Pancreas (tissue), 10 donors: ENCODE measurements at places on chromosomes 1 and 21.

- H3K36me3 ChIP-seq, result no peaks in the 10 kb centered on the region
- no peak overlapping the region for H3K27ac ChIP-seq
- H3K4me3 ChIP-seq, result no peak overlapping the region
- no peaks in the 10 kb centered on the region for H3K27me3 ChIP-seq
Observed at GRCh38 chr1:150708595-150708994, 11.6 kb upstream of the GOLPH3L start.

DNA sequence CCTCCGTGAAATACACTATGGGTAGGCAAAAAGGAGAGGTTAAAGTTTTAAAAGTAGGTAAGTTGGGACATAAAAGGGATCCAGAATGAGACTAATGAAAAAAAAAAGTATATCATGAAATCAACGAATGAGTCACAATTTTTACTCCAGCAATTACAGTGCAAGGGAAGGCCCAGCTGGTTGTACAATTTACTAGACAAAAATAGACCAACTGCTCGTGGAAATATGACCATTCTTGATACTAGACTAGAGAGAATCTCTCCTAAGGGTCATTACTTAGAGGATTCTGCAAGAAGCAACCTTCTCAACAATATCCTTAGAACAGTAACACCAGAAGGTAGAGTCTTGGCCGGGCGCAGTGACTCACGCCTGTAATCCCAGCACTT, 55.1 kb upstream of the EFHD2 start:
- no peak overlapping the region for H3K4me3 ChIP-seq
- peaks cover 4% of the 10 kb centered on the region for H3K4me1 ChIP-seq
- H3K36me3 ChIP-seq, result no peaks in the 10 kb centered on the region

DNA sequence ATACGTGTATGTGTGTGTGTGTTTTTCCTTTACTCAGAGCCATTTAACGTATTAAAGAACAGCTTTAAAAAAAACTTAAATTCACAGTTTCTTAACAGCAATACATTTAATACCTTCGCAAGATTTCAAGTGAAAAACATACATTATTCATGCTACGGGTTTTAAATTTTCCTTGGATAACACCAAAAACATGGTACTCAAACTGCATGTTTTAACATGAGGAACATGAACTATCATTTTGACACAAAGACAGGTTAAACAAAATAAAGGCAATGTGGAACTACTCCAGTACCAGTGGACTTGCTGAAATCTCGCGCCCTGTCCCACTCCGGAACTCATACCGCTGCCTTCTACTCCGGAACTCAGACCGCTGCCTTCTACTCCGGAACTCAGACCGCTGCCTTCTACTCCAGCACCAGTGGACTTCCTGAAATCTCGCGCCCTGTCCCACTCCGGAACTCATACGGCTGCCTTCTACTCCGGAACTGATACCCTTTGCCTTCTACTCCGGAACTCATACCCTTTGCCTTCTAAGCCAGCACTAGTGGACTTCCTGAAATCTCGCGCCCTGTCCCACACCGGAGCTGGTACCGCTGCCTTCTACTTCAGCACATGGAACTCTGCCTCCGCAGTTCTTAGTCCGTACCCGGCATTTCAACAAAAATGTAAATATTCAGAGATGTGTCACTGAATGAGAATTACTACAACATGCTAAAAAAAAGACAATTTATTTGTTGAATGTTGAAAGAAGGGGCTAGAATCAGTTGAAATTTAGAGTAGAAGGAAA, 148.6 kb downstream of the NCAM2 start:
- H3K27ac ChIP-seq, result no peak overlapping the region
- no peaks in the 10 kb centered on the region for H3K36me3 ChIP-seq
- no peak for DNase-seq
- no peaks in the 10 kb centered on the region for H3K27me3 ChIP-seq
- no peaks in the 10 kb centered on the region for H3K4me1 ChIP-seq

DNA sequence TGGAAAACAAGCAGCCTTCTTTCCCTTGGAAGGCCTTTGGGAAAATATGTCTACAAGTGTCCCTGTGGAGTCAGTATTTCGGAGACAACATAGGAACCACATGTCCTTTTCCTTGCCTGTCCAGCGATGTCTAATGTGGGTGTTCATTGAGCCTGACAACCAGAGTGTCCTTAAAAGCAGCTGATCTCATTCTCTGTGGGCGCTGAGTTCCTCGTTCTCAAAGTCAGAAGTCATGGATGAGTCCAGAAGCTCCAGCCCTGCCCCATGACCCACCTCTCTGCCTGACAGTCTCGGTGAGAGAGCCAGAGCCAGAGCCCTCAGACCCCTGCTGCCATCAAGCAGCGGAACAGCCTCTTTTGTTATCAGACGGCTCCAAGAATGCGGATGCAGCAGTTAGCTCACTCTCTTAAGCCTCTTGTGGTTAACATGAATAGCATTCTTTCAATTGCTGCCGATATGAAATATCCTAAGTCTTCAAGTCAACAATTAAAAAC, 329.2 kb downstream of the TGFB2 start:
- H3K27ac ChIP-seq, result no peak overlapping the region
- H3K4me1 ChIP-seq, result no peaks in the 10 kb centered on the region
- no peaks in the 10 kb centered on the region for H3K27me3 ChIP-seq
- H3K4me3 ChIP-seq, result no peak overlapping the region
- DNase-seq, result peak; percentile 8
- H3K36me3 ChIP-seq, result no peaks in the 10 kb centered on the region

GRCh38 chr1:22763487-22764200, 53.0 kb downstream of the EPHB2 start:
- no peak for DNase-seq
- no peak overlapping the region for H3K4me3 ChIP-seq
- H3K27me3 ChIP-seq, result no peaks in the 10 kb centered on the region

DNA sequence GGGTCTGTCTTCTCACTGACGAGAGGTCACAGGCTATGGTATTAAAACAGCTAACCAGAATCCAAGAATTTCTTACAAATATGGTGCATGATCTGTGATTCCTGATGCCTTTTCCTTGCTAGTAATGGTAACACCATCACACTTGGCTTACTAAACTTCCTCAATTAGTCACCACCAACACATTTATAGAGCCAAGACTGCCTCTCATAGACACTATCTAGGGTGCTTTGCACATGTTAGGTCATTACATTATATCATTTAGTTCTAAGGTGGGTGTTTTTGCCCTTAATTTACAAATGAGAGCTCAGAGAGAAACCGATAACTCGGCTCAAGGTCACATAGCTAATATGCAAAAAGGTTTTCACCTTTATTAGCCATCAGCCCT, 8.7 kb downstream of the KIF21B start:
- H3K36me3 ChIP-seq, result no peaks in the 10 kb centered on the region
- H3K4me1 ChIP-seq, result no peaks in the 10 kb centered on the region
- no peaks in the 10 kb centered on the region for H3K27me3 ChIP-seq
- no peak for DNase-seq
- no peak overlapping the region for H3K4me3 ChIP-seq
- H3K27ac ChIP-seq, result no peak overlapping the region

GRCh38 chr21:42343556-42343955, 7.2 kb downstream of the TFF2 start:
- no peaks in the 10 kb centered on the region for H3K27me3 ChIP-seq
- no peak overlapping the region for H3K4me3 ChIP-seq
- no peaks in the 10 kb centered on the region for H3K36me3 ChIP-seq

DNA sequence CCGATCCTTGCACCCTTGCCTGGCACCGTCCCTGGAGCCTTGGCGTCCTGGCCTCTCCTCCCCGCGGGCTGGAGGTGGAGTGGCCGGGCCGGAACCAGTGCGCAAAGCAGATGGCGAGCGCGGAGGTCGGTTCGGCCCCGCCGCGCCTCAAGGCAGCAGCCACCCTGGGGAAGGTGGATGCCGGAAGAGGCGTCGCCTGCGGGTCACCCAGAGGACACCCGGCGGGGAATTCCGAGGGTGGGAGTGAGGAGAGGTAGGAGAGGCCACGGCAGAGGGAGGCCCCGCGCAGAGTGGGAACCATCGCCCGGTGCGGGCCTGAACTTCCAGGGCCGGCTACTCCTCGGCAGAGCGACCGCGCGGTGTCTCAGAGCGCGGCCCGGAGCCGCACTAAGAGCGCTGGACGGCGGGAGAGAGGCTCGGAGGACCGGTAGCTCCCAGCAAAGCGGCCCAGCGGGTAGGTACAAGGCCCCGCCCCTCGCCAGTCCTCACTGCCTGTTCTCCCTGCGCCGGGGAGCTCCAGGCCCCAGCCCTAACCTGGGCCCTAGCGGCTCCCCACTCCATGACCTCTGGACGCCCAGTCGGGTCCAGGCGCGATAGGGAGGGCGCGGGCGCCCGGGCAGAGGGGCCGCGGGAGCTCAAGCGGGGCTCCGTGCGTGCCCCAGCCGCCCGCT, at the start of gene RNF207:
Gene RNF207, plus strand, starts transcription at position 271 of the 671 bp plus-strand sequence. CDS start 417 bp downstream, outside the sequence.
- H3K27ac ChIP-seq, result peak within 1 kb of the TSS; percentile 79
- H3K4me1 ChIP-seq, result no peaks in the 10 kb centered on the region
- peak; percentile 90 for DNase-seq
- H3K27me3 ChIP-seq, result no peaks in the 10 kb centered on the region
- peak within 1 kb of the TSS; percentile 59 for H3K4me3 ChIP-seq

DNA sequence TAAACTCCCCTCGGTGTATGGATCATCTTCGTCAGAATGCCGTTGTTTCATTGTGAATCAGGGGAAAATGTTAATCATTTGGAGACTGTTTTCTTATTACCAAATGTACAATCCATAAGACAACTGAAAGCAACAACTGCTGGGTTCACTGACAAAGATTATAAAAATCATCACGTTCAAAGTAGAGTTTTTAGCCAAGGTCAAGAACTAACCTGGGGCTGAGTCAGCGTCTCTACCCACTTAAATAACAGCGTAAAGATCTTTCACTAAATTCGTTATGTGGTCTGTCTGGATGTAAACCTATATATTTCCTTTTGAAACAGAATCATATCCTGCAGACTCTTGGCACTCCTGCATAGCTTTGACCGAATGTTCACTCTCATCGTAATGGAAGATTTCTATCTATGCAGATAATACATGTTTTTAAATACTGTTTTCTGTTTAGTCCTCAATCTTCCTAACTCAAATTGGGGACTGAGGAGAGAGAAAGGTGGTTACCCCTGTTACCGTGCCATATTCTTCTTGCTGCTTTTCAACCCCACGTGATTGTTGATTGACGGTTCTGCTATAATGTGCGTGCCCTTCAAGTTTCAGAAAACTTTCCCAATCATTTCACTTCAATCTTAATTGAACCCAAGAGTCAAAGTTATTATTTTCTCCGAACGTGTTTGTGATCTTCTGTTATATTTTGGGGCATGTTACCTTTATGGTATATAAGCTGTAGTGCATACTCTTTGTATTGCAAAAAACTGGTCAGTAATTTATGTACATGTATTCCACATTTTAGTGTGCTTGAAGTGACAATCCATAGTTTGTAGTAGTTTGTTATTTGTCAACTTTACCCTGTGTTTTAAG, 15.6 kb upstream of the NCMAP start:
- no peak overlapping the region for H3K27ac ChIP-seq
- no peak overlapping the region for H3K4me3 ChIP-seq
- no peaks in the 10 kb centered on the region for H3K36me3 ChIP-seq
- DNase-seq, result no peak
- H3K4me1 ChIP-seq, result peaks cover 5% of the 10 kb centered on the region

DNA sequence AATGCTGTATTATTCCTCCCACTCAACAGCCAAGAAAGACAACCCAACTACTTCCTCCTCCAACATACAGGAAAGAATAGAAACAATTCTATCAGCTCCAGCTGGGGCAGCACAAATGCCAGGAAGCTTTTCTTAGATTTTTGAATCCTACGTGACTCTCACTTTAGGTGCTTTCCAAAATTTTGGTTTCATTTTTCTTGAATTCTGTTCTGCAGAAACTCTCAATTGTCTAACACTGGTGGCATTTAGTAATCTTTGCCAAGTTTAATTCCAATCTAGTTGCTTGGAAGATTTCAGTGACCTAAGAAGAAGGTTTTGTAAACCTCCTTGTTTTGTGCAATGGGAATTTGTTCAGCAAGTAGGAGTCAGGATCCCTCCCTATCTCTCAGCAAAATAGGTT, 37.1 kb upstream of the DOCK7 start:
- H3K4me1 ChIP-seq, result peaks cover 10% of the 10 kb centered on the region
- no peak overlapping the region for H3K4me3 ChIP-seq
- H3K36me3 ChIP-seq, result no peaks in the 10 kb centered on the region
- no peak for DNase-seq
- H3K27me3 ChIP-seq, result no peaks in the 10 kb centered on the region
- H3K27ac ChIP-seq, result peak overlapping the region; percentile 59

DNA sequence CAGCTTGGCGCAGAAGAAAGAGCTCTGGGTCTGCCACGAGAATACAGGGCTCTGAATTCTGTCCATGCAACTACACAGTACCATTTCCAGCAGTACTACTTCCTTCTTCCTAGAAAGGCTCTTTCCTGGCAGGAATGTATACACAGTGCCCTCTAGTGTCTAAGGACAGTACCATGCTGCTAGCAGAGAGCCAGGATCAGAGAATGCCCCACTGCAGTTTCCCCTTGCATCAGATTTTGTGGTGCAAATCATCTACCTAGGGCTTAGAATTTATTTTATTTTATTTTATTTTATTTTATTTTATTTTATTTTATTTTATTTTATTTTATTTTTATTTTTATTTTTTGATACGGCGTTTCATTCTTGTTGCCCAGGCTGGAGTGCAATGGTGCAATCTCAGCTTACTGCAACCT, 50.8 kb downstream of the PAX7 start:
- no peaks in the 10 kb centered on the region for H3K27me3 ChIP-seq
- no peaks in the 10 kb centered on the region for H3K36me3 ChIP-seq
- no peaks in the 10 kb centered on the region for H3K4me1 ChIP-seq
